EL (cell line): ENCODE measurements at places on chromosomes 13 and 19.

GRCh38 chr13:74443631-74444030 is 309.4 kb upstream of the KLF12 start:
- DNase-seq: peak; percentile 89

GRCh38 chr19:48678201-48678600 is 5.4 kb upstream of the NTN5 start:
- no peak for DNase-seq

GRCh38 chr13:25478186-25478585 is 106.4 kb downstream of the ATP8A2 start:
- DNase-seq: no peak

- no peak for DNase-seq
Observed at GRCh38 chr19:28869459-28869858, 343.5 kb downstream of the UQCRFS1 start.

DNA sequence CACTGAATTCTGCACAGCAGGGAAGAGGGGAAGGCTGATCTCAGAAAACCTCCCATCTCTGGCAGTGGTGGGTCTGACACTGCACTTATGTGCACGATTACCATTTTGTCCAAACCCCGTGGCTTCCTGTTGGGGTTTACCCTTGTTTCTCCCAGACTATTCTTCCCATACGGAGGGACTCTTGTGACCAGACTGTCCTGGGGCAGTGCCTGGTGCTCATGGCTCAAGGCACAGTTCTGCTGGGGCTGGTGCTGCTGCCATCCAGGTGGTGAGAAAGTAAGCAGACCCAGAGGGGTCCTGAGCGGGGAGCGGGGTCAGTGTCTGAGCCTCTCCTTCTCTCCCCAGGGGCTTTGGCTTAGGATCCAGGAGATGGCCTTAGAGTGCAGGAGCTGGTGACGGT is 5.1 kb upstream of the SIGLEC9 start:
- DNase-seq: no peak

GRCh38 chr13:53092931-53093330 is 64.3 kb downstream of the OLFM4 start:
- no peak for DNase-seq

DNA sequence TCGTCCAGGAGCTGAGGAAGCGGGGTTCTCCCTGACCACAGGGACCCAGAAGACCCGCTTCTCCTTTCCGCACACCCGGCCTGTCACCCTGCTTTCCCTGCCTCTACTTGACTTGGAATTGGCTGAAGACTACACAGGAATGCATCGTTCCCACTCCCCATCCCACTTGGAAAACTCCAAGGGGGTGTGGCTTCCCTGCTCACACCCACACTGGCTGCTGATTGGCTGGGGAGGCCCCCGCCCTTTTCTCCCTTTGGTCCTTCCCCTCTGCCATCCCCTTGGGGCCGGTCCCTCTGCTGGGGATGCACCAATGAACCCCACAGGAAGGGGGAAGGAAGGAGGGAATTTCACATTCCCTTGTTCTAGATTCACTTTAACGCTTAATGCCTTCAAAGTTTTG is 18.9 kb downstream of the VASP start:
- peak; percentile 77 for DNase-seq

DNA sequence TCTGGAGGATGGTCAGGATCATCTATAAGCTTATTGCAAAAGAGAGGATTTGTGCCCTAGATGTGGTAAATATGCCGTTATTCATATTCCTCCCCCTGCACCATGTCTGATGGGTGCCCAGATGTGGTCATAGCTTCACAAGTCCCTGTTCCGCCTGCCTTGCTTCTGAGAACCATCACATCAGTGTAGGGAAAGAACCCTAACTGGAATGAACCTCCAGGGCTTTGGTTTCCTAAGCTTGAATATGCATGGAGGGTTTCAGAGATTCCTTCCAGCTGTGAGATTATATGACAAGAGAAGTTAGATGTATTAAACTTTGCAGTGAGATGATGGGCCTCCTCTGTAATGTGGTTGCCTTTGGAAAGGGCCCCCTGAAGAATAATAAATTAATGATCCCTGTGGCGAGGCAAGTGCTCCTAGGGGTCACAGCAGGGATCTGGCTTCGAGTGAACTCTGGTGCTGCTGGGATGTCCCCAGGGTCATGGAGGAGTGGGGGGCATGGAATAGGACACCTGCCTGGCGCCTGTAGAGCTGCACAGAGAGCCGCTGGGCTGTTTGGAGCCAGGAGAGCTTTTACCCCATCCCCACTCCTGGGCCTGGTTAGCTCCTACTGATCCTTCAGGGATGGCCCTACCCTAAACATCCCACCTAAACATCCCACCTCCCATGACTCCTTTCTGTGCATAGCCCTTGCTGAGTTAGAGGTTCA is 56.0 kb upstream of the IRS2 start:
- DNase-seq: no peak

- peak; percentile 18 for DNase-seq
Observed at GRCh38 chr13:51370116-51370515, 30.6 kb downstream of the SERPINE3 start.

DNA sequence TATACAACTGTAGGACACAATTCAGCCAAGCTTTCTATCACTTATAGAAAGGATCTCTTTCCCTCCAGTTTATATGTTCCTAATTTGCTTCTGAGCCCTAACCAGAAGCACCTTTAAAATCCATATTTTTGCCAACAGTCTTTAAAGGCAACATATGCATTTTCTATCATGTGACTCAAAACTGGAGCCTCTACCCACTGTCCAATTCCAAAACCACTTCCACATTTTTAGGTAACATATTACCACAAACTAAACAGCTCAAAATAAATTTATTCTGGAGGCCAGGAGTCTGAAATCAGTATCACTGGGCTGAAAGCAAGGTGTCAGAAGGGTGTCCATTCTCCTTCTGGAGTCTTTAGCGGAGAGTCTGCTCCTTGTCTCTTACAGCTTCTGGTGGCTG is 15.9 kb upstream of the EFNB2 start:
- DNase-seq: no peak

DNA sequence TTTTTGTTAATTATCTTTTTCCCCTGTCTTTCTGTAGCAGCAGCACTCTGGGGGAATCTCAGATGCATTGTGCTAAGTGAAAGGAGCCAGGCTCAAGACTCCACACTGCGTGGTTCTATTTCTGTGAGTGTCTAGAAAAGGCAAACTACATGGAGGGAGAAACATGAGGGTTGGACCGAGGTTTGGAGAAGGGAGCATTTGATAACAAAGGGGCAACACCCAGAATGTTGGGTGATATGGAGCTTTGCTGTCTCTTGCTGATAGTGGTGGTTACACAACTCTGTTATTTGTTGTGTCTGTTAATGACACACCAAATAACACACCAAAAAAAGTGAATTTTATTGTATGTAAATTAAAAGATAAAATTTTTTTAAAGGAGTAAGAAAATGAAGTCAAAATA is 107.8 kb downstream of the COL4A2 start:
- no peak for DNase-seq

GRCh38 chr13:41411522-41411921 is 45.8 kb upstream of the RGCC start:
- DNase-seq: peak; percentile 50

DNA sequence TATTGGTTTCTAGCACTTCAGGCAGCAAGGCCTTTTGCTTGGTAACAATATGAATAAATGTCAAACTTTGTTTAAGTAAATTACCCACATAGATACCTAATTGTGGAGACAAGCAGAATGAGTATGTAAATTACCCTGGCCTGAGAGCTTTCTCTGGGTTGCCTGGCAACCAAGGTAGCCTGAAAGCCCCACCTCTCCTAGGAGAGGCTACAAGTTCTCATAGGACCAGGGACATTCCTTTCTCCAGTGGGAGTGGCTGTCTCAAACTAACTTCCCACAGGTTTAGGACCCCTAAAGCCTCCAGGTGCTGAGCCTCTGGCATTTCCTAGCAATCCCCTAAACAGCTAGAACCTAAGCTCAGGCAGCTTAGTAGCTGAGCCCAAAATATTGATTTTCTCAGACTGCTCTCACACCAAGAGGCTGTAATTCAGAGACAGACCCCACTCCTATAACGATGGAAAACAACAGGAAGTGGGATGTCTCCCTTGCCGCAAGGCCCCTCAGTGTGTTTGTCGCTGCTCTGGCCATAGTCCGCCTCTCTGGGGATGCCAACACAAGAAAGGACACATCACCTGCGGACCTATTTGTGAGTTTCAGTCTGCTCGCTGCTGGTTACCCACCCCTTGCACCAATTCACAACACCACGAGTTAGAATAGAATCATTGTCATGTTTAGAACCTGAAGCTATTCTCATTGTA is 207.3 kb downstream of the DLEU7 start:
- DNase-seq: no peak

GRCh38 chr19:12720851-12721655 is 2.7 kb downstream of the TNPO2 start:
- peak; percentile 33 for DNase-seq

- no peak for DNase-seq
Observed at GRCh38 chr13:59745392-59745788, 418.3 kb downstream of the DIAPH3 start.

GRCh38 chr13:107066355-107066754 is 498.4 kb upstream of the ARGLU1 start:
- no peak for DNase-seq
